Thyroid gland (tissue), 4 donors: ENCODE measurements at places on chromosomes 3 and 15. TPM values are rescaled to one million over a fixed set of nuclear protein-coding genes. Genes with fewer than 3 reads are reported as not detected.

The KIF7 gene
- total RNA-seq = 10.1 TPM

The DNAJA4 gene
- 21.9 TPM for total RNA-seq

The KATNBL1 gene
- 39.8 TPM for total RNA-seq

The FGD5 gene
- 20.8 TPM for total RNA-seq

The GOLGA6B gene
- total RNA-seq = not detected

The C3orf22 gene
- total RNA-seq = not detected

The NUDT16 gene
- total RNA-seq = 37.5 TPM

The LRTM1 gene
- total RNA-seq = not detected

The TIMP4 gene
- 30.3 TPM for total RNA-seq

The MGLL gene
- 24.3 TPM for total RNA-seq

- no peak for DNase-seq
Measured at GRCh38 chr3:62562017-62562416, 188.7 kb upstream of the FEZF2 start.

GRCh38 chr3:170727754-170728153 lies 141.9 kb upstream of the SLC7A14 start:
- DNase-seq = no peak

GRCh38 chr3:116000311-116000710 lies 377.0 kb downstream of the GAP43 start:
- DNase-seq = no peak

DNA sequence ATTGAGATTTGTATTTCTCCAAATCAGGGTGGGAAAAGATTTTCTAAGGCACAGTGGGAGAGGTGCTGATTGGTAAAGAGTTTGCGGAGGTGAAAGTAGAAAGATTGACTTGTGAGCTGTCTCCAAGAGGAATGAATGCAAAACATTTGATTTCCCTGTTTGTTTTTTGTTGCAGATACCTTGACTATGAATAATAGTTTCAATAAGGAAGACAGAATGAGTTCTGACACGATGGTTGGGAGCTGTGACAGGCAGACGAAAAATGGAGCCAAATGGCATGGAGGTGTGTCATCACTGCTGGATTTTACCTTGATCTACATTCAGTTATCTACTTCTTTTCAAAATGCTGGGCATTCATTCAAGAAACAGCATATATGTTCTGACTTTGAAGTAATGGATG lies 145.1 kb downstream of the NFKBIZ start:
- DNase-seq = no peak

- DNase-seq = no peak
Measured at GRCh38 chr3:55097441-55097840, 169.6 kb upstream of the LRTM1 start.

DNA sequence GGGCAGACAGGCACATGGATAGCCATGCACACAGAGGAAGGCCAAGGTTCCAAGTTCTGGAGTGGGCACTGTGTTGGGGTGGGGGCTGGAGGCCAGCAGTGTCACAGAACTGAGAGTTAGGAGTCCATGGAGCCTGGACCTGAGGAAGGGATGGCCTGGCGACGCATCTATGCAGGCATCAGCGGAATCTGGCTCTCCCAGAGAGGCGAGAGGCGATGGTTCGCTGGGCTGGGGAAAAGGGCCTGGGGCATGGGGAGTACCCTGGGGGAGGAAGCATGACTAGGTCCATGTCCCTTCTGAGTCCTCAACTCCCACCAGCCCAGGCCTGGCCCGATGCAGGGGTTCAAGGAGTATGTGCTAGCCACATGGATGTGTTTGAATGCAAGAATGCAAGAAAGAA lies 192.8 kb upstream of the LINGO1 start:
- DNase-seq = no peak

GRCh38 chr3:185715091-185715490 lies 109.8 kb downstream of the IGF2BP2 start:
- peak; percentile 57 for DNase-seq

- no peak for DNase-seq
Measured at GRCh38 chr3:18177271-18177670, 247.9 kb downstream of the SATB1 start.

DNA sequence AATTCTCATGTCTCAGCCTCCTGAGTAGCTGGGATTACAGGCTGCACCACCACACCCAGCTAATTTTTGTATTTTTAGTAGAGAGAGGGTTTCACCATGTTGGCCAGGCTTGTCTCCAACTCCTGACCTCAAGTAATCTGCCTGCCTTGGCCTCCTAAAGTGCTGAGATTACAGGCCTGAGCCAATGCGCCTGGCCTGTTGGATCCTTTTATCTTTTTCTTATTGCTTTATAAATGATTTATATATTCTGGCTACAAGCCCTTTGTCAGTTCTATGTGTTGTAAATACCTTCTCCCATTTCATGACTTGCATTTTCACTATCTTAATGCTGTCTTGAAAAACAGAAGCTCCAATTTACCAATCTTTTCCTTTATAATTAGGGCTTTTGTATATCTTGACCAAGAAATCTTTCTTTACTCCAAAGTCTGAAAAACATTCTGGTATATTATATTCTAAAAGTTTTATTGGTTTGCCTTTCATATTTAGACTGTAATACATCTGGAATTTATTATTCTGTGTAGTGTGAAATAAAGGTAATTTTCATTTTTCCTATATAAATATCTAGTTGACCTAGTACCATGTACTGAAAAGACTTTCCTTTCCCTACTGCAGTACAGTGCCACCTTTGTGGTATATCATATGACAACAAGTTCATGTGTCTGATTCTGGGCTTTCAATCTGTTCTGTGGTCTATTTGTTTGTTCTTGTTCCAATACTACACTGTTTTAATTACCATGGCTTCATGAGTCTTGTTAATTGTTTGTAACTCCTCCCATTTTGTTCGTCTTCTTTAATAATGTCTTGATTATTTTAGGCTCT lies 52.9 kb upstream of the RNU6-1 start:
- DNase-seq = no peak

GRCh38 chr3:146974001-146974400 lies 368.9 kb upstream of the PLSCR5 start:
- no peak for DNase-seq

GRCh38 chr15:73849641-73850040 lies 23.7 kb upstream of the TBC1D21 start:
- no peak for DNase-seq

GRCh38 chr3:59608356-59608755 lies 558.5 kb upstream of the CFAP20DC start:
- DNase-seq = no peak

DNA sequence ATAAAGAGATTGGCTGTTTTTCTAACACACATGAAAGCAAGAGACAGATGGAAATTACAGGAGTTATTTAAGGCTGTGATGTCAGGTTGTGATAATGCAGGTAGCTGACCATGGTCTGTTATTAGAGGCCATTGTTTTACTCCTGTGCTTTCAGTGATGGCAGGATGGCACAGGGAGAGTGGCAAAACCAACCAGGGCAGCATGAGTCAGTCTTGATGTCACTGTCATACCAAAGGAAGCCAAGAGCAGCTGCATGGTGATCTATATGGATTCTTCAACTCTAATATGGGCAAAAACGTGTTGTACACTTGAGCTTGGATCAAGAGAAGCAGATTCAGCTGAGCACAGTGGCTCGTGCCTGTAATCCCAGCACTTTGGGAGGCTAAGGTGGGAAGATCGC lies 91.8 kb upstream of the LMOD3 start:
- DNase-seq = no peak

DNA sequence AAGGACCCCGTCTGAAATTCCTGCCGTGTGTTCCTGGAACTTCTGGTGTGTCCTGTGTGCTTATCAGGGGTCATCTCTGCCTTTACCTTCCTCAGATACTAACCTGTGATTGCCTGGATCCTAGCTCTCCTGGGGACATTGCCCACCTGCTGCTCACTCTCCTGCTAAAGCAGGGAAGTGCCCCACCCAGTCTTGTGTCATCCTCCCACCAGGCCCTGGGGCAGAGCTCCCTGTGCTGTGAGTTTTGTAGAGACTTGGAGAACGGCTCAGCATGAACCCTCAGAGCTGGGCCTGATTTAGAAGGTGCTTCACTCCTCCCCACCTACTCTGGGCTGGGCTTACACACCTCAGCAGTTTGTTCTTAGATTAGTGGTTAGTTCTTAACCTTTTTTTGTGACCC lies 3.8 kb upstream of the TMEM44 start:
- DNase-seq = no peak

GRCh38 chr3:127090218-127091160 lies 102.4 kb upstream of the PRR23E start:
- DNase-seq = peak; percentile 16

GRCh38 chr3:14507305-14507741 lies 32.8 kb downstream of the GRIP2 start:
- DNase-seq = peak; percentile 46

- DNase-seq = no peak
Measured at GRCh38 chr3:178787960-178788359, 251.7 kb downstream of the KCNMB2 start.

DNA sequence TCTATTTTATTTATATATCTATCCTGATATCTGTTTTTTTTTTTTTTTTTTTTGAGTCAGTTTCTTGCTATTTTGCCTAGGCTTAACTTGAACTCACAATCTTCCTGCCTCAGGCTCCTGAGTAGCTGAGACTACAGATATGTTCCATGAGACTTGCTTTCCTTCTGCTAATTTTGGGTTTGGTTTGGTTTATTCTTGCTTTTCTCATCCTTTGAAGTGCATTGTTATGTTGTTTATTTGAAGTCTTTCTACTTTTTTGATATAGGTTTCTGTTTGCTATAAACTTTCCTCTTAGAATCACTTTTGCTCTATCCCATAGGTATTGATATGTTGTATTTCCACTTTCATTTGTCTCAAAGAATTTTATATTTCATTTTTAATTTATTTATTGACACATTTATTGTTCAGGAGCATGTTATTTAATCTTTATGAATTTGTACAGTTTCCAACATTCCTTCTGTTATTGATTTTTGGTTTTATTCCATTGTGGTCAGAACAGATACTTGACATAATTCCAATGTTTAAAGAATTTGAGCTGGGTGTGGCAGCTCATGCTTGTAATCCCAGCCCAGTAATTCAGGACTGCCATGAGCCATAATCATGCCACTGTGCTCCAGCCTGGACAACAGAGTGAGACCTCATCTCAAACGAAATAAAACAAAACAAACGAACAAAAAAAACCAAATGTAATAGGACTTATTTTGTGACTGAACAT lies 62.3 kb upstream of the PLSCR4 start:
- DNase-seq = no peak

GRCh38 chr3:189721873-189722665 lies 90.9 kb downstream of the TP63 start:
- DNase-seq = no peak

DNA sequence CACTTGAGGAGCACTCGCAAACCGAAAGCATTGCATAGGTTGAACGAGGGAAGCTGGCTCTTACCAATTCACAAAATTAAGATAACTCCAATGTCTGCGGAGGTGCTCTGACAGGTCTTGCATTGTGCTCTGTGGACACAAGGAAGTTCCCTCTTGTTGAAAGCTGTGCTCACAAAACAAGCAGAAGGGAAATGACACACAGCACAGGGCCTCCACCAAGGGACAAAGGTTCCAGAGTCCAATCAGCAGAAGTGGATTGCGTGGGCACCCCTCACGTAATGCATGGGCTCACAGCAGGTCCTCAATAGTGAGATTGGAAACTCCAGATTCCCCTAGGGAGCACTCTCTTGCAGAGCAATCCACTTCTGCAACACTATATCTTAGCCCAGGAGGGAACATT lies 89.9 kb downstream of the ATP10A start:
- no peak for DNase-seq
